Smooth muscle cell of the umbilical artery (primary cell): ENCODE measurements at places on chromosomes 3 and 15. TPM values are rescaled to one million over a fixed set of nuclear protein-coding genes. Genes with fewer than 3 reads are reported as not detected.

EBLN2 gene
- 6.3 and 8.9 TPM in 2 replicates for total RNA-seq

TMEM115 gene
- total RNA-seq: 41.9 and 43.9 TPM in 2 replicates

ITIH1 gene
- total RNA-seq: not detected in 2 replicates

FOXB1 gene
- total RNA-seq: not detected in 2 replicates

IMPG2 gene
- total RNA-seq: 0.28 and 0.59 TPM in 2 replicates

GOLGA8S gene
- total RNA-seq: 0.05 TPM in 1 of 2 replicates, not detected in the other

RETNLB gene
- not detected in 2 replicates for total RNA-seq

KCNH8 gene
- under 0.01 TPM in 1 of 2 replicates, not detected in the other for total RNA-seq

HESX1 gene
- 0.46 TPM in 1 of 2 replicates, not detected in the other for total RNA-seq

PGBD4 gene
- total RNA-seq: 2.9 and 3.3 TPM in 2 replicates

ASB14 gene
- total RNA-seq: 0.05 TPM in 1 of 2 replicates, not detected in the other
